ENCODE measurements at places on chromosomes 11 and 22.

DNA sequence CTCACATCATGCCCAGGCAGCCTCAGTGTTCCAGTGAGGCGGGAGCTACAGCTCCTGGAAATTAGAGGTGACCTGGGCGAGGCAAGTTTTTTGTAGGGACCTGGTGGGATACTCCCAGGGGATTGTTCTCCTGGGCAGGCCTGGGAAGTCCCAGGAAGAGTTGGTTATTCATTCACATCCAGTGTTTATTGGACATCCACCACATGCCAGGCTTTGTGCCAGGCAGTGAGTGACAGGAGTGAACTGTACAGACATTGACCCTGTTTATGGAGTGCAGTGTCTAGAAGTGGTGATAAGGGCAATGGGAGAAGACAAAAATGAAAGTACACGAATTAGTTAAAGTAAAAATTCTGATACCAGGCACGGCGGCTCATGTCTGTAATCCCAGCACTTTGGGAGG lies 29.4 kb downstream of the YWHAH start:
- no peak for DNase-seq

DNA sequence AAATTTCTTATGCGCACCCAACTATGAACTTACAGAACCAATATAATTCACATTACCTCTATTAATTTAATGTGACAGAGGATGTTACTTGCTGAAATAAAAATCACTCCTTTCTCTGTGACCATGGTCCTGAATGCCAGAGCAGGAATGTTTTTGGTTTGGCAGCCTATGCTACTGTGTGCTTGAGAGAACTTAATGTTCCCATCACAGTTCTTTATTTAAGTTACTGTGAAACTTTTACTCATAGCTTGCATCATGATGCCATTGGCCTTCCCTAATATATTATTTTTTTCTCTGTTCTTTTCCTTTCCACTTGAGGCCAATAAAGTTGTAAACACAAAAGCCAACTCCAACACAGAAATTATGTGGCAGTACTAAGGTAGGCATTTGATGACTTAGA lies 142.2 kb downstream of the FAM76B start:
- no peak for DNase-seq

DNA sequence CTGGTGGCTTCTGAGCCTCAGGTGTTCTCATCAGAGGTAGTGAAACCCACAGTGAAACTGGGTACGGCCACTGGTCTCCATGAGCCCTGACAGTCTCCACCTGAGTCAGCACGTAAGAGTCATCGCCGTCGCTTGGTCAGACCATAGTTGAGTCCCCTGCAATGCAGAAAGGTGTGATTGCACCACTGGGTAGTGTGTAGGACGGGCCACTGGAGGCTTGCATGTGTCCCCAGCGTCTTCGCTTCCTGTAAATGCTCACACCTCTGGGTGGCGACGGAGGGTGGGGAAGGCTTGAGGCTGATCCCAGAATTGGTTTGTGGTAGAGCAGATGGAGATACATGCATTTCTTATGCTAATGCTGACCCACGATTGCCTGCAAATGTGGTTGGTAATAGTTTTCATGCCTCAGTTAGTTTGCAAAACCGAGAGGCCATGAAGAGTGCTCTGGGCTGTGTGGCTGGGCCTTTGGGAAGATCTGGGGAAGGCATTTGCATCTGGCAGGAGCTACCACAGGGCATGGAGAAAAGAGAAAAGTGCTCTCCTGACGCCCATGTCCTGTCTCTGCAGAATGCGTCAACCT lies 26.5 kb downstream of the CTTN start:
- DNase-seq: no peak

- DNase-seq: no peak
Measured at GRCh38 chr11:369336-370018, at the start of gene B4GALNT4. Gene B4GALNT4, plus strand, starts transcription at chr11:369499. Its CDS starts 305 bp downstream, at chr11:369804.

GRCh38 chr11:103970701-103971249 lies 65.7 kb upstream of the DDI1 start:
- DNase-seq: no peak

DNA sequence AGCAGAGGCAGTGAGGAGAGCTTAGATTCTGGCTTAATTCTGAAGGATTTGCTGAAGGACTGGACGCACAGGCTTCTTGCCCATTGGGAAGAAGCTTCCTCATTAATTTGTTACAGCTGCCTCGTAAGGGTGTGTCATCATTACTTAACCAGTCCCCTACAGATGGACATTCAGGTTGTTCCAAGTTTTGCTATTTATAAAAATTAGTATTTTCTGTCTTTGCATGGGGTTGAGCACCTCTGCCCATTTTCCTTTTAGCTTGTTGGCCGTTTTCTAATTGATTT lies 38.1 kb downstream of the CAPN1 start:
- no peak for DNase-seq

- peak; percentile 13 for DNase-seq
Measured at GRCh38 chr11:75577207-75577606, 15.2 kb downstream of the SERPINH1 start.
